Sciatic nerve (tissue), 2 donors: ENCODE measurements at places on chromosomes 2 and 18.

DNA sequence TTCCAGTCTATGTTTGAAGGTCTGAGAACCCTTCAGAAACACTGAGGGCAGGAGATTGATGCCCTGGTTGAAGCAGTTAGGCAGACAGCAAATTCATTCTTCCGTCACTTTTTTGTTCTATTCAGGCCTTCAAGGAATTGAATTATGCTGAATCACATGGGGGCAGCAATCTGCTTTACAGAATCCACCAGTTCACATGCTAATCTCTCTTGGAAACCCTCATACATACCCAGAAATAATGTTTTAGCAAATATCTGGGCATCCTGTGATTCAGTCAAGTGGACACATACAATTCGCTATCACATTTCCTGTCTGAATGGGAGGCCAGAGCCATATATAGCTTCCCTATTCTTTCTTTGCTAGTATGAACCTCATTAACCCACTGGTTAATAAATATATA is 301.4 kb upstream of the CNTNAP5 start:
- DNase-seq: no peak

GRCh38 chr2:238847841-238848690 is at the start of gene TWIST2:
Gene TWIST2, plus strand, starts transcription at chr2:238848085. Its CDS starts 131 bp downstream, at chr2:238848216.
- peak; percentile 87 for DNase-seq

DNA sequence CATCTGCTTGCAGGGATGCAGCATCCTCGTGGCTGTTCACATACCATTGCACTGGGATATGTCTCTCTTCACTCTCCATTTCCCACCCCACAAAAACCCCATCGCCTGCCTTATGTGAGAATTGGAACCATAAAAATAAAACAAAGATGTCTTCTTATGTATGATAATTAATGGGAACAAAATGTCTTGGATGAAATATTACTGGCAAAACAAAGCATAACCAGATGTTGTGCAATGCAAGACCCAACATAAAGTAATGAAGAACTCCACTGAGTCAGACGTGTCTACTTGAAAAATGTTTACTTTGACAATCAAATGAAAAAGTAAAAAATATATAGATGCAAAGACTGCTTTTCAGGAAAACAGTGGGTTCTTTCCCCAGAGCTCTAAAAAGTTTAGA is 611.3 kb upstream of the SYT4 start:
- no peak for DNase-seq

- DNase-seq: no peak
Measured at GRCh38 chr2:227057743-227058447, 106.1 kb downstream of the COL4A4 start.

- DNase-seq: no peak
Measured at GRCh38 chr2:232683368-232683767, 13.8 kb upstream of the GIGYF2 start.

- no peak for DNase-seq
Measured at GRCh38 chr2:199692489-199692888, 158.5 kb downstream of the FTCDNL1 start.

DNA sequence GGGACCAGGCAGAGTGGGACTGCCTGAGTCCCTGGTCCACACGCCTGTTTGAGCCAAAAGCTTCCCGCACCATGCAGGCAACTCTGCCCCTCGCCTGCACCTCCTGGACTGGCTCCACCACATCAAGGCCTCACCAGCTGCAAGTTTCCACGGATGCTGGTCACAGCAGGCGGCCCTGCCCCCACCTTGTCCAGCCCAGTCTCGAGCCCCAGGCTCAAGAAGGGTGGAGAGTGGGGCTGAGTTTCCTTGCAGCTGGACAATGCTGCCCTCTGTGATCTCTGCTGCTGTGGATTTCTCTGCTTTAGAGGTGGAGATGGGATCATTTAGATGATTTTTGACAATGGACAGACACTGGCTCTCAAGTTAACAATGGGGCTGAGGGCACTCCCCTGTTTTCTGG is 74.9 kb downstream of the MTCL1 start:
- DNase-seq: no peak

DNA sequence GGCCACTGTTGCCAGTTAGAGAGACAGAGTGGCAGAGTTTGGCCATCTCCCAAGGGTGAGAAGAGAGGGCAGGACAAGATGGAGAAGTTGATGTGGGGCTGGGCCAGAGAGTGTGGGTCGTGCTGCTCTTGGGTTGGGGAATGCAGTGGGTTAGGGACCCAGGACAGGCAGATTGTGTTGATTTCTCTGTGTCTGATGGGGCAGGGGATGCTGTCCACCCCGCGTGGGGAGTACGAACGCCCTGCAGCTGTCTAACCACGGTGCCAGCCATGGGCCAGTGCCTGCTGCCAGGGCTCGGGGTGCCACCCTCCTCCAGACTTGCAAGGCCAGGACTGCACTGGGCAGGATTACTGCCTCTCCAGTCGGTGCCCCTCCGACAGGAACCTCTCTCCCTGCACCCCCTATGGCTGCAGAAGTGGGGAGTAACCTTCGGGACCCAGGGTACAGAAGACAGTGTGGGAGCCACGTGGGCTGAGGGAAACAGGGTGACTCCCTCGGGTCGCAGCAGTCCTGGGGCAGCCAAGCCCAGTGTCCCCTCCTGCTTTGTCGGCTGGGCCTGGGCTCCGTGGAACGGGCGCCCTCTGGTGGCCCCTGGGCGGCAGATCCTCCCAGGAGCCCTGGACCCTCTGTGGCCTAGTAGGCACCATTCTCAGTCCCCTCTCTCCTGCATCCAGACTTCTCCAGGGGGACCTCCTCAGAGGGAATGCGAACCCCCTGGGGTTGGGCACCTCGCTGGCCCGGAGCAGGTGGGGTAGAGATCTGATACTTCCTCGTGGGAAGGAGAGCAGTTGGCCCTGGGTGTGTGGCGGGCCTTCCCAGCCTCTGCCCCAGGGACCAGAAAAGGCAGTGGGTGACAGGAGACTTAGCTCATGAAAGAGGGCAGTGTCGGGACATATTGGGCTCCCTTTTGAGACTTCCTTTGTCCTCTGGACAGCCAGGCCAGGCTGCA is 2.7 kb downstream of the GPC1 start:
- DNase-seq: peak; percentile 83

- no peak for DNase-seq
Measured at GRCh38 chr2:3254442-3254941, 123.1 kb downstream of the EIPR1 start.
